ENCODE measurements at places on chromosomes 6 and 20. TPM values are rescaled to one million over a fixed set of nuclear protein-coding genes. Genes with fewer than 3 reads are reported as not detected.

DNA sequence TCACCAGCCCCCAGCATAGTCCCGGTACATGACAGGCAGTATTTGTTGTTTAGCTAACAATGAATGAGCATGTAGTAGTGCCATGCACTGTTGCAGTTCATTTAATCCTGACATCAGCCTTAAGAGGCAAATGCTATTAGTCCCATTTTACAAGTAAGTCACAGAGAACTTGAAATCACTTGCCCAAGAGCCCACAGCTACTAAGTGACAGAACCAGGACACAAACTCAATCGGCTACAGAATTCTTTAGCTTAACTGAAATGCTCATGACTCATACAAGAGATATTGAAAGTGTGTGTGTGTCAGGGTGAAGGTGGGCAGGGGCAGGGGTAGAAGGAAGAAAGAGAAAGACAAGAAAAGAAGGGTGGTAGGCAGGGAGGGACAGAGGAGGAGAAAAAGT lies 52.7 kb downstream of the UNC5CL start:
- DNase-seq: no peak

Gene TEAD3
- 1.4 TPM for total RNA-seq

DNA sequence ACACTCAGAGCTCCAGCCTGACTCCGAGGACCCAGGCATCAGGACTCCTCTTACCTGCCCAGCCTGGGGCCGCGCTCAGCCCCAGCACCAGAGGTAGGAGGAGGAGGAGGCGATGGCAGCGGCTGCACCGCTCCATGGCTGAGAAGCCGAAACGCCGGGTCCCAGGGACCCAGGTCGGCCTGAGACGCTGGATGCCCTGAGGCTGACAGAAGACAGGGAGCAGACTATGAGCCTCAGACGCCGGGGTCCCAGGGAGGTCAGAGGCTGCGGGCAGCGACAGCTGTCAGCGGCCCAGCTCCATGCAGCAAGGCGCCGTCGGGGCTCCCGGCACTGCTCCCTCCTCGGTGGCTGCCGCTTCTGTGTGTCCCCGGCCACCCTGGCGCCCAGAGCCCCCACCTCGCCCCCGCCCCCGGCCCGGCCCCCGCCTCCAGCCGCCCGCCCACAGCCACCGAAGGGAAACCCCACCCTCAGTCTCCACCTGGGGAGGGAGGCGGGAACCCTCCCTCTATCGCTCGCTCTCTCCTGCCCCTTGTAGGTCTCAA lies at the start of gene COL11A2:
Gene COL11A2 (minus strand): TSS at position 363 of the 542 bp plus-strand sequence. CDS start 227 bp downstream, at position 136.
- DNase-seq: no peak

GRCh38 chr6:121664158-121664557 lies 228.7 kb downstream of the GJA1 start:
- no peak for DNase-seq

DNA sequence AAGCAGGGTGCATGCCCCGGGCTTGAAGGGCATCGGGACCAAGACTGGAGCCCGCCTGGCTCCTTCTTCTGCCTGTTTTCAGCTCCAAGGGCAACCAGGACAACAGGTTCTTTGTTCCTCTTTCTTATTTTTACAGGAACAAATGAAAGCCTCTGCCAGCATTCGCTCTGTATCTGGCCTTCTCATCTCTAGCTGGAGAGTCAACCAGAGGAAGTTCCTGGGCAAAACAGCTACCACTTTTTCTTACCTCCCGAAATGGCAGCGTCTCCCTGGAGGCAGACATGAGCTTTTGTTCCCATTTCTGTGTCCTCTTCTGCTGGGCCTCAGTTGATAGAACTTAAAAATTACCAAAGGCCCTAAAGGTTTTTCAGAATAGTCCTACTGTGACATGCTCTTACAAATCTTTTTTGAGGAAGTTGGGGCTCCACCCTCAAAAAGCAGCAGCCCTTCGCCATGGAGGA lies 74.1 kb upstream of the NAA20 start:
- DNase-seq: no peak

Gene EHMT2
- 60.4 TPM for total RNA-seq

DNA sequence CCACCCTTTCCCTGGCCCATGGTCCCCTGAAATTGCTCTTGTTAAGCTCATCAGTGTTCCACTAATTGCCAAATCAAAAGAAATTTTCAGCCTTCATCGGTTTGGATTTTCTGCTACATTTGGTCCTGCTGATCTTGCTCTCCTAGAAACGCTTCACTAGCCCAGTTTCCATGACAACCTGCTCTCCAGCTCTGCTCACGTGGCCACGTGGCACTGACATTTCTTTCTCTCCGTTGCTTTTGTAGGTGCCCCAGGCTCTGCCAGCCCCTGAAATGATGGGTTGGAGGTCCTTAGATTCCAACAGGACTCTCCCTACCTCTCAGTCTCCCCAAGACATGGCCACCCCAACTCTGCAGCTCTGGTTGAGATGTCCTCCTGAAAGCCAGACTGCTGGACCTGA lies 45.8 kb upstream of the NNAT start:
- DNase-seq: no peak

DNA sequence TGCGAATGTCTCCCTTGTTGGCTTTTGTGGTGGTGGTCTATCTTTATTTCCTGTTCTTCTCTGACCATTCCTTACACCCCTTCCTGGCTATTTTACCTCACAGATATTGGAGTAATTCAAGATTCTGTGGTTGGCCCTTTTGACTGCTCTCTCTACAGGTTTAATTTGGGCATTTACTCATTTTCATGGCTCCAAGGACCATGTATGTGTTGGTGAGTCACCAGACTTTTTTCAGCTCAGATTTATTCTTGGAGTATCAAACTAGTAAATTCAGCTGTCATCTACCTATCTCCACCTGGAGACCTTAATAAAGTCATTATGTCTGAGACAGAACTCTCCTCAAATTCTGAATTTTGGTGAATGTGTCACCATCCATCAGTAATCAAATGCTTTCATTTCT lies 15.5 kb downstream of the RNF146 start:
- DNase-seq: no peak
